HFF-Myc (cell line): ENCODE measurements at places on chromosomes 16 and 17.

DNA sequence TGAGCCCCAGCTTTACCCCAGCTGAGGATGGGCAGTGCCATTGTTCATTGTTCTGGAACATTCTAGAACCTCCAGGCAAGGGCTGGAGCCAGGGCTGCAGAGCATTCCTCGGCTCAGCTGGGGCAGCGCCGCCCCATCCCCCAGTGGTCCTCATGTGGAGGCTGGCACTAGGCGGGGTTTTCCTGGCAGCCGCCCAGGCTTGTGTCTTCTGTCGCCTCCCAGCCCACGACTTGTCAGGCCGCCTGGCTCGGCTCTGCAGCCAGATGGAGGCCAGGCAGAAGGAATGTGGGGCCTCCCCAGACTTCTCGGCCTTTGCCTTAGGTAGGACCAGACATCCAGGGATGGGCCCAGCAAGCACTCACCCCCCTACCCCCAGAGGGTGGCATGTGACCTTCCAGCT is at the start of gene TMEM95:
TSS of gene TMEM95 (plus strand) at position 104 of the 400 bp plus-strand sequence. CDS start at position 153, 49 bp downstream.
- no peak for DNase-seq

DNA sequence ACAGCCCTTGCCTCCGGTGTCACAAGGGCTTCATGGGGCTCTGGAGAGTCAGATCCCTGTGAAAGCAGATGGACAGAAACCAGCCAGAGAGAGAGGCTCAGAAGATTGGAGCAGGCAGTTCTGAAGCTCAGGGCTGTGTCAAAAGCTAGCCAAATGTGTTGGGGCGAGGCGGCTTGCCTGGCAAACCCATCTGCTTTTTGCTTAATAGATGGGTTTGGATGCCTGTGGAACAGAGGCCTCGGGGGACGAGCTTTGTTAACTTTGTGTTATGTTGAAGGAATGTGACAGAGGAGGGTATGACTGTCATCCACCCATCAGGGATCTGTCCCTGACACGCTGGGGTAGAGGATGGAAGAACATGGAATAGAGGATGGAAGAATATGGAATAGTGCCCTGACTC is 21.0 kb upstream of the SLC12A3 start:
- no peak for DNase-seq

DNA sequence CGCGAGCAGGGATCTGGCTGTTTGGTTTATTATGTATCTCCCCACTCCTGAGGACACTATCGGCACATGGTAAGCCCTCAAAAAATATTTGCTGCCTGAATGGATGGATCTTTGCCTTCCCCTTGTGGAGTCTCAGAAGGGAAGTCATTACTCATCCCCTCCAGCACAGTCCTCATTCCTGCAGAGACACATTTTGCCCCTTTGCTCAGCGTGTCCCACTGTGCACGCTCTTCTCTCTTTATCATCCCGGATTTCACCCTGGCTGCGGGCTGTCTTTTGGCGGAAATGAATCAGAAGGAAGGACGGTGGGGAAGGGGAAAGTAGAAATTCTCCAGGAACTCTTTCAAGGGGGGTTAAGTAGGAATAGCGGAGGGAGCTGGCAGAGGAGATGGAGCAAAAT is 125.2 kb upstream of the CDC42EP4 start:
- DNase-seq: no peak

- no peak for DNase-seq
These were observed 125.6 kb downstream of the GAS7 start for GRCh38 chr17:10072556-10073425.

- no peak for DNase-seq
These were observed 123.5 kb upstream of the CACNG5 start for GRCh38 chr17:66711401-66711800.

- DNase-seq: no peak
These were observed 10.3 kb upstream of the SRCAP start for GRCh38 chr16:30688701-30689100.

DNA sequence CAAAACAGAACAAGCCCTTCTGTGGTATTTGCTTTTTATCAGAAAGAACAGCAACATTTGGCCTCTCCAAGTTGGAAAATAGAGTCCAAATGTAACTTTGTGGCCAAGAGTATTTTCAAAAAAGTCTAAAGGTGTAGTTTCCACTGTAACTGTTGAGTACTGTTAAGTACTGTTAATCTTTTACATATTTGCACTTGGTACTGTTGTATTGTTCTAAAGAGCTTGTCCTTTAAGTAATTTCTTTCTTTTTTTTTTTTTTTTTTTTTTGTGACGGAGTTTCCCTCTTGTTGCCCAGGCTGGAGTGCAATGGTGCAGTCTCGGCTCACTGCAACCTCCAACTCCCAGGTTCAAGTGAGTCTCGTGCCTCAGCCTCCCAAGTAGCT is 21.5 kb downstream of the LDAF1 start:
- no peak for DNase-seq

DNA sequence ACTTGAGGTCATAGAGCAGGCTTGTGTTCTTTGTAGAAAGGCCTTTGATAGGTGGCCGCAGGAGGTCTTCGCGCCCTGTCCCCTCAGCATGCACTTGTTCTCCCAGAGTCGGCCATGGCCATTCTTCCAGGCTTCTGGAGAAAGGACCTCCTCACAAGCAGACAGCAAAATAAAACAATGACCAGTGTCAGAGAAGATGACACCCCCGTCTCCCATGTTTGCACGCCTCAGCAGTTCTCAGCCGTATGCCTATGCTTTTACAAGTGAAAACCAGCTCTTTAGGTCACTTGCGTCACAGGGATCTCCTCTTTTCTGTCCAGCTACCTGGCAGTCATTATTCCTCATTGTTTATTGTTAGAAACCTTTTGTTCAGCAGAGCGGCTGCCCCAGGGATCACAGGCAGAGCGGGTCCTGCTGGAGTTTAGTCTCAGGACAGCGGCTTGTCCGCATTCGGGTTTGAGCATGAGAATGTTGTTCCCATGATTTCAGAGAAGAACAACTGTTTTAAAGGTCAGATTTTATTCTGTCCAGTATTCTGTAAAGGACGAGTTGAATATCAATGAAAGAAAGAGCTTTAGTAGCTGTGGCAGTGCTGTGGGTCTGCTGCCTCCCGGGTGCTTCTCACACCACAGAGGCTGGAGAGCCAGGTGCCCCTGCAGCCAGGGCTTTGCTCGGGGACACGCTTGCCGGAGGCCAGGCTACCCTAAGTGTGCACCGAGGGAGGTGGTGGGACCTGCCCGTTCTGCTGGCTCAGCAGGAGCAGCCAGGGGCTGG is 123.9 kb downstream of the RPTOR start:
- no peak for DNase-seq

- no peak for DNase-seq
These were observed 857 bp downstream of the GOT2 start for GRCh38 chr16:58733248-58733670.

DNA sequence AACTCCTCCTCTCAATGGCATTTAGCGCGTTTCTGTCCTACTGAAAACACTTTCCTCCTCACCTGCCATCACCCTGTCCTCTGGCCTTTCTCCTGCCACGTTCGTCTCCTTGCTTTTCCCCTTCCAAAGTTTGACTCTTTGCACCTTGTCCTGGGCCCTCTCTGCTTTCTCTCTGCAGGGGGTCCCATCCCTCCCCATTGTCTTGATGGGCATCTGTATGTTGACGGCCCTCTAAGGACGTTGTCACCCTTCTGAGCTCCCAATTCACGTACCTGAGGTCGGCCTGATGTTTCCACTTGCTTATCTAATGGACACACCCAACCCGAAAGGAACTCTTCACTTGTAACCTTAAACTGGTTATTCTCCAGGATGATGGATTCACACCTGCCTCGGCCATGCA is 170.4 kb downstream of the WSCD1 start:
- no peak for DNase-seq

GRCh38 chr16:65916995-65917394 is 449.5 kb upstream of the CDH5 start:
- DNase-seq: no peak

- no peak for DNase-seq
These were observed 10.0 kb upstream of the SLC4A1 start for GRCh38 chr17:44277976-44278375.

GRCh38 chr16:73062743-73063733 is 15.1 kb upstream of the ZFHX3 start:
- no peak for DNase-seq

- peak; percentile 48 for DNase-seq
These were observed 9.4 kb upstream of the TOM1L1 start for GRCh38 chr17:54891176-54891821.

GRCh38 chr16:53882310-53882709 is 178.4 kb downstream of the FTO start:
- no peak for DNase-seq

- no peak for DNase-seq
These were observed 26.0 kb upstream of the B4GALNT2 start for GRCh38 chr17:49106321-49107210.

- peak; percentile 86 for DNase-seq
These were observed 1.2 kb downstream of the TRIM47 start for GRCh38 chr17:75876938-75877751.

DNA sequence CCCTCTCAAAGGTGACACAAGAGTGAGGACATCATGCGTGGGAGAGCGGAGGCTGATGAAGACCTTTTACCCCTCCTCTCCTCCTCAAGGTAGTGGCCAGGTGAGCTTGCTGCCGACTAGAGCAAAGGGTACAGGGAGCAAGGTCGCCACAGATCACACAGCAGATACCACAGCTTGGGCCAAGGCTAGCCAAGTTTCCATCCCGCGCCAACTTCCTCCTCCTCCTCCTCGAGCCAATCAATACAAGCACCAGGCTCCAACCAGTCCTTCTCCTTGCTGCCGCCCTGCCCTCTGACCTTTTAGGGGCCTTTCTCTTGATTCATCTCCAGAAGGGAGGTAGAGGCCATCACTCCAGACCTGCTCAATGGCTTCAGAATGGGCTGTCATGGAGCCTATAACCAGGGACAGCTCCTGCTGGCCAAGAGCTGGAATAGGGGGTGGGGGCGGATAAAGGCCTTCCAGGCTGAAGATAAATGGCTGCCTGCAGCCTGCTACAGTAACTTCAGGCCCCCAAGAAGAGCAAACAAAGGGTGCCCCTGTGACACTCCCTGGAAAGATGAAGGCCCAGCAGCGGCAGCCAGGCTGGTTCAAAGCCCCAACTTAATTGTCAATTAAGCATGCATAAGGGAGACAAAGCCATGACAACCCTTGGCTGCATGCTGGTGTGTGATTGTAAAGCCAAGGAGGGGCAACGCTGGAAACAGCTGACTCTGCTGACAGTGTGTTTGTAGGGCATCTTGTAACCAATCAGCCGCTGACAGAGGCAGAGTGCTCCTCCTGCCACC is 17.8 kb downstream of the HNF1B start:
- no peak for DNase-seq

DNA sequence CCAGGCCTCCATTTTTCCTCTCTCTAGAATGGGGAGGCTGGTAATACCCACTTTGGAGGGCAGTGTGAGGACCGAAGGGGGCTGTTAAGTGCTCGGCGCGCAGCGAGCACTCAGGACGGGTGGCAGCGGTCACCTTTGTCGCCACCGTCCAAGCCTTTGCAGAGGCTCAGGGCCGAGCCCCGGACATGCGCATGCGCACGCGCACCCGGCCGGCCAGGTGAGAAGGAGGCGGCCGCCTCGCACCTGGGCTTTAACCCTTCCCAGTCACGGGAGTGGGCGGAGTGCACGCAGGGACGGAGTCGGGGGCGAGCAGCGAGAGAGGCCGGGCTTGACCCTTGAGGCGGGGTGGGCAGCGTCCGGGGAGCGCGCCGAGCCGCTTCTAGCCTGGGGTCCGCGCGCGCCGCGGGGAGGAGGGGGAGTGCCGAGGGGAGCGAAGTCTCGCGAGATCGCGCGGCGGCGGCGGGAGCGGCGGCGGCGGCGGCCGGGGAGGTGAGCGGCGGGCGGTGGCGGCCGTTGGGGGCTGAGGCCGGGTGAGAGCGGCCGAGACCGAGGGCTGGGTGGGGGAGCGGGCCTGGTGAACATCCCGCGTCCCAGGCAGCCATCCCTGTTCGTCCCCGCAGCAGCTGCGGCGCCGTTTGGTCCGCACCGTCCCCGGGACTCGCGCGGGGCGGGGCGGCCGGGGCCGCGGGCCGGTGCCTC is at the start of gene MRTFB:
TSS of gene MRTFB (plus strand) at position 443 of the 699 bp plus-strand sequence. CDS start 69,288 bp downstream, outside the sequence.
- DNase-seq: no peak

DNA sequence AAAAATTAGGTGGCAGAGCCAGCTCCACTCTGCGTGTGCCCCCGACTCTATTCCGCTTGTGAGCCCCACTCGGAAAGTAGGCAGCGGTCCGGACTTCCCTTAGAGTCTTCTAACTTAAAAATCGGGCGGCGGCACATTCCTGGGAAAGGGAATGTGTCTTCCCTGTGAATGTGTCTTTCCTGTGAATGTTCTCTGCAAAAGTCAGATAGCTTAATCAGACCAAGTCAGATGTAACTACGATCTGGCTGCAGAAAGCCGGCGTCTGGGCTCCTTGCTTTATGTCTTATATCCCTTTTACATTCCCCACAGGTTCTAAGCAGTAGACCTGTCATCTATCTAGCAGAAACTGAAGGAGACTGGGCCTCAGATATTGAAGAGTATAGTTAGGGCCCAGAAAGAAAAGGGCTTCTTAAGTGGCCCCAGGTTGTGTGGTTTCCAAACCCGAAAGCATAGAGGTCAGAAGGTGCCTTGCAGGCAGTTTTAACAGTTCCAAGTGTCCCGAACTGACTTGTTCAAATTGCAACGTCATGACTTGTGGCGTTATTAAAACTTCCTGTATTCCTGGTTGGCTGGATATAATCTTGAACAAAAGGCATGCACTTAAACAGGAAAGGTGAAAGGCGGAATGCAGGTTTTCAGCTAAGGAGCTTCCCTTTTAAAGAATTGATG is 601 bp downstream of the PHKB start:
- DNase-seq: no peak

DNA sequence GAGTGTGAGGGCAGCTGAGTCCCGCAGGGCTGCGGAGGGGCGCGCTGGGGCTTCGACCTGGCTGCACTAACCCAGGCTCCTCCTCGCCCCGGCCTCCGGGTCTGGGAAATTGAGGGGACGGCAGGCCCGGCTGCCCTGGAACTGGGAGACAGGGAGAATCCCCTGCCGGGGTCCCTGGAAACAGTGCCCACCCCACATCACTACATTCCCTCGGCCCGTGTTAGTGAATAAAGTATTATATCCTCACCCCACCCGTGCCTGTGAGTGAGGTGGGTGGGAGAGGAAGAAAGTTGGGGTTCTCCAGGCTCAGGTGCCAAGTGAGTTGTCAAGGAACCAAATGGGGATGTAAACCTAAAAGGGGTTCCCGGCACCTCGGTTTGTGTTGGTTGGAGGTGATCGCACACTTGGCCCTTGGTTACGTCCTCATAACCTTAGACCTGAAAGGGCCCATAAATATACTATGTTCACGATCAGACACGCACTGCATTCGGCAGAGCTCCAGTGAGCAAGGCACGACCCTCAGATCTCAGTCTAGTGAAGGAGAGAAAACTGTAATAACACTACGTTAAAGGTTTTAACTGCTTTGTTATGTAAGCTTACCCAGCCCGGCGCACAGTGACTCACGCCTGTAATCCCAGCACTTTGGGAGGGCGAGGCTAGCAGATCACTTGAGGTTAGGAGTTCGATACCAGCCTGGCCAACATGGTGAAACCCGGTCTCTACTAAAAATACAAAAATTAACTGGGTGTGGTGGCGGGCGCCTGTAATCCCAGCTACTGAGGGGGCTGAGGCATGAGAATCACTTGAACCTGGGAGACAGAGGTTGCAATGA is 11.2 kb downstream of the ZNF771 start:
- no peak for DNase-seq
